Activated naive CD4-positive, alpha-beta T cell treated with anti-CD3 and anti-CD28 coated beads for 36 hours (primary cell): ENCODE measurements at places on chromosomes 4 and X. TPM values are rescaled to one million over a fixed set of nuclear protein-coding genes. Genes with fewer than 3 reads are reported as not detected.

Gene CT45A1
- total RNA-seq: not detected

Gene HPGD
- total RNA-seq: 2.8 TPM

Gene SORCS2
- total RNA-seq: 0.07 TPM

Gene CENPU
- total RNA-seq: 78.7 TPM

Gene BDH2
- total RNA-seq: 16.2 TPM

Gene CCDC158
- not detected for total RNA-seq

Gene GPR34
- total RNA-seq: not detected
